ENCODE measurements at places on chromosomes 7 and 10.

- no peak for DNase-seq
These were observed 187.5 kb downstream of the CELF2 start for GRCh38 chr10:11205030-11205772.

DNA sequence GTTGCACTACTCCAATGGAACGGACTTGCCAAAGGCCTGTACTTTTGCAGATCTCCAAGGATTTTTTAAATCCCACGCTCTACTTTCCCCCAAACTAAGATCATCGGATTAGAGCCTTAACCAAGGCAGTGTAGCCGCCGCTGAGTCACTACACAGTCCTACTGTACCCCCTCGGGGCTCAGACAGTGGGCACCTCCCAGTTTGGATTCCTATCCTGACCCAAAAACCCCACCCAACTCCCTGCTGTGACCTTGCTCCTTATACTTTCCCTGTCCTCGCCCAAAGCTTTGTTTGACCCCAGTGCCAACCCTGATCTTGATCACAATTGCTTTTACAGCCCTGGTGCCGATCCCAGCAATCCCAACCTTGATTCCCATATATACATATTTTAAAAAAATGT lies 17.5 kb upstream of the PLAU start:
- no peak for DNase-seq

DNA sequence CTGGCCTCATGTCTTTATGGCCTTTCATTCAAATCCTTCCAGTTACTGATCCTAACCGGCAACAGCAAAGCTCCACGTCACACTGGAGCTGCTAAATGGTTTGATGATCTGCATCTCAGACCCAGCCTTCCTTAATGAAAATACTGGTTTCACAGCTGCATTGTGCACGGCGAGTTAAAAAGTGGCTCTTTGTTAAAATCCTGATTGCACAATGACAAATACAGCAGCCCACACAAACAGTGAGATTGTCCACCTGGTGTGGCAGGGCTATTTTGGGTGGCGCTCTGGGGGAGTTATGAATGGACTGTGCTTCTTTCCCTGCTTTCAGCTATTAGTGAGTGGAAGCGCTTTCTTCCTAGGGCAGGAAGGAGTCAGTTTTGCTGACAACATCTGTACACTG lies 63.4 kb upstream of the C1QL3 start:
- no peak for DNase-seq

GRCh38 chr7:150946421-150947240 lies 31.5 kb downstream of the KCNH2 start:
- DNase-seq: no peak

DNA sequence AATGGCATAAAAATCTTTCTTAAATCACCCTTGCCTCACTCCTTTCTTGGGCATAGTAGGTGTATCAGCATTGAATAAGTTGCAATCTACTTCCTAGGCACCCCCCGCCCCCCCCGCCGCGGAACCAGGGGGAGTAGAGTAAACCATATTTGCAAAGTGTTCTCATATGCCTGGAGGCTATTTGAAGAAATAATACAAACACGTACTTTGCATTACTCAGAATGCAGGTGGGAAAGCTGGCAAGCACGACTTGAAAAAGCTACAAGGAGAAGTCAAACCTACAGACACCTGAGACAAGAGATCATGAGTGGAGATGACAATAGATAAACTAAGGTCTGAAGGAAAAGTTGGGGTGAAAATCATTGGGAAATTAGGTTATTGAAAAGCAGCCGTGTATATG lies 65.6 kb downstream of the POM121L12 start:
- DNase-seq: no peak

- no peak for DNase-seq
These were observed 37.6 kb downstream of the NDUFB2 start for GRCh38 chr7:140734096-140734495.

DNA sequence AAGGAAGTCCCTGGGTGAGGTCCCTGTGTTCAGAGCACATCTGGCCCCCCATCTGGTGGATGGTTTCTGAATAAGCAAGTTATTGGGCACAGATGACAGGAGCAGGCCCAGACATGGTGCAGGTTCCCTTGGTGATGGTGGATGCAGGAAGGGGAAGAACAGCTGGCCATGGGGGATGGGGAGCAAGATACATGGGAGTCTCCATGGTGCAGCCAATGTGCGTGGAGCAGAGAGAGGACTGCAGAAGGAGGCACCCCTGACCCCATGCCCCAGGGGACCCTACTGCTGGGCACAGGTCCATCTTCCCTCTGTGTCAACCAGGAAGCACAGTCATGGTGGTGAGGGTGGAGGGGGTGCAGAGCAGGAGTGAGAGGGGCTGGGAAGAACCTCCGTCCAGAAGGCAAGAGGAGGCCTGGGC lies 43.8 kb upstream of the RABGEF1 start:
- DNase-seq: no peak

- DNase-seq: no peak
These were observed 35.8 kb downstream of the IQUB start for GRCh38 chr7:123498601-123499000.

DNA sequence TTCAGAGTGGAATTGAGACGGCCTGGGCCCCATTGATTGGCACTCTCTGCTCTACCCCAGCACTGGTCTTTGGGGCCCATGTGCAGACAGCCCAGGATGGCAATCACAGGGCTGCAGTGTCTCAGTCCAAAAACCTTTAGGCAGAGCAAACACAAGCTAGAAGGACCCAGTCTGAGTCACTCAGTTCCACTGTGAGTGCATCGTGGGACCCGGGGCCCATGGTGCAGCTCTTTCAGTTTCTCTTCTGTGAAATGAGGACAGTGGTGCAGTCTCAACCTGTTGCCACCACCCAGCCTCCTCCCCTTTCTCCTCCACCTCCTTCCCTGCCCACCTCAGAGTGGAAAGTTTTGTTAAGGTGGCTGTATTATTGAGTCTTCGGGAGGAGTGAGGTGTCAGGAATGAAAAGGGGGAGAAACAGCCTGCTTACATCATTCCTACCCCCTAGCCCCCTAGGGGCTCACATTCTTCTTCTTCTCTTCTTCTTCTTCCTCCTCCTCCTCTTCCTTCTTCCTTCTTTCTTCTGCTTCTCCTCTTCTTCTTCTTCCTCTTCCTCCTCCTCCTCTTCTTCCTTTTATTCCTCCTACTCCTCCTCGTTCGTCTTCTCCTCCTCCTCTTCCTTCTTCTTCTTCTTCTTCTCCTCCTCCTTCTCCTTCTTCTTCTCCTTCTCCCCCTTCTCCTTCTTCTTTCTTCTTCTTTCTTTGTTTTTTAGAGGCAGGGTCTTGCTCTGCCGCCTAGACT lies 19.5 kb upstream of the CARD11 start:
- no peak for DNase-seq

DNA sequence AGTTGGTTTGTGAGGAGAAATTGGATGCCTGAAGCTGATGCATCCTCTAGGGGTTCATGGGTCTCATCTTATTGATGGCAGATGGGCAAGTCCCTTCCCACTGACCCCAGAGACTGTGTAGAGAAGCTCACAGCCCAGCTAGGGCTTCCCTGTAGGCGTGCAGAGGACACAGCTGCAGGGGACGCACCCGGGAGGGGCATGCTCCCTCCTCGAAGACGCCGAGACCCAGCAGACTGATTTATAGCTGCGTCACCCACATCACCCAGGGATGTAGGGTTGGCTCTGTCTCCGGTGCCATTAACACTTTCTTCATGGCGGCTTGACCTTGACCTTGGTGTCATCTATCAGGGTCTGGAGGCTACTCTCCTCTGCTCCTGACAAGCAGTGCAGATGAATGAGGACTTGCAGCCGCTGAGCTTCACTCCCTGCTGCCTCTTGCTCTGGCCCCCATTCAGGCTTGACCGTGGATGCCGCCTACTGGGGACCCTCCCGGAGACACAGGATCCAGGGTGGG lies 549.7 kb downstream of the TCERG1L start:
- no peak for DNase-seq

DNA sequence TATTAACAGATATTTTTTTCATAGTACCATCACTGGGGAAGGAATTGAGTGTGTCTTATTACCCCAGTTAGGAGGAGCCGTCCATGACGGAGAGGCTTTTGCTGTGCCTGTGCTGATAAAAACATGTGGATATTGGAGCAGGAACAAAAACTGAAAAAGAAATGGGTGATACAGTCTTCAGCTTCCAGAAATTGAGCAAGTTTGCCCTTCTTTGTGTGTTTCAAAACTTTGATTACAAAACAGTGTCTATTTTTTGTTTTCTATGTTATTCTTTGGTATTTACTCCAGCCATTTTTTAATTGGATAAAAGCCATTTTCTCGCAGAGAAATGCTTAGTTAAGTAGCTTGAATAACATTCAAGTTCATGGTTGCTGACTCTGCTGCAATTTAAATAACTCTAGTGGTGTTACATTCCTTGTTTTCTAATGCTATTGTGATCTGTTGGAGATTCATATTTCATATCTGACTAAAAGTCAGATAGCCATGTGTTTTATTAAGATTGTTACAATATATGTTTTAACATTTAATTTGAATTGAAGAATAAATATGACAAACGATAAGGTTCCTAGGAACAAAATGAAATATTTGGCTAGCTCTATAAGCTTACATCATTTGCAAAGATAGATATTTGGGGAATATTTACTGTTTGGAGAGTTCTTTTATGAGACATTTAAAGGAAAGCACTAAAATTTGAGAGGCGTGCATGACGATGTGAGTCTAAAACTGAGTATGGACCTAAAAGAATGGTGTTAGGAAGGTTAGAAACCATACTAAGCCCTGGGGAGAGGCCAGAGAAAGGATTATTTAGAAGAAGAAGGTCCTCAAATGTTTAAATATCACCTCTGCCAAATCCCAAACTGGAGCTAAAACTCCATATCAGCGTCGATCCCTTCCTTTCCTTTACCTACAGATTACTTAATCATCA lies 747.3 kb upstream of the CELF2 start:
- DNase-seq: no peak

DNA sequence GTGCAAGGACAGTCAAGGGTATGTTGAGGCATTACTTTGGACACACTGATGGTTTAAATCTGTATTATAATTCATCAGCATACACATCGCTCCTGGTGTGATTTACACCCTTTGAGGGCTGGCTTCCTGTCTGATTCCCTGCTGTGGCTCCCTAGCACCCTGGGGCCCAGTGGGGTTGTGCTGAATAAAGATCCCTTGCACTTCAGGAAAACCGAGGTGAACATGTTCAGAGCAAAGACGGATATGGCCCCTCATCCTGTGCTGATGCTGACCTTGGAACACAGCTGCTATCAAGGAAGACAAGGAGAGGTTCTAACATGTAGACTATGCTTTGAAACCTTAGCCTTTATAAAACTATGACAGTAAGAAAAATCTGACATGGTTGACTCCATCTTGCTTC lies 84.6 kb upstream of the UNC5B start:
- DNase-seq: no peak

DNA sequence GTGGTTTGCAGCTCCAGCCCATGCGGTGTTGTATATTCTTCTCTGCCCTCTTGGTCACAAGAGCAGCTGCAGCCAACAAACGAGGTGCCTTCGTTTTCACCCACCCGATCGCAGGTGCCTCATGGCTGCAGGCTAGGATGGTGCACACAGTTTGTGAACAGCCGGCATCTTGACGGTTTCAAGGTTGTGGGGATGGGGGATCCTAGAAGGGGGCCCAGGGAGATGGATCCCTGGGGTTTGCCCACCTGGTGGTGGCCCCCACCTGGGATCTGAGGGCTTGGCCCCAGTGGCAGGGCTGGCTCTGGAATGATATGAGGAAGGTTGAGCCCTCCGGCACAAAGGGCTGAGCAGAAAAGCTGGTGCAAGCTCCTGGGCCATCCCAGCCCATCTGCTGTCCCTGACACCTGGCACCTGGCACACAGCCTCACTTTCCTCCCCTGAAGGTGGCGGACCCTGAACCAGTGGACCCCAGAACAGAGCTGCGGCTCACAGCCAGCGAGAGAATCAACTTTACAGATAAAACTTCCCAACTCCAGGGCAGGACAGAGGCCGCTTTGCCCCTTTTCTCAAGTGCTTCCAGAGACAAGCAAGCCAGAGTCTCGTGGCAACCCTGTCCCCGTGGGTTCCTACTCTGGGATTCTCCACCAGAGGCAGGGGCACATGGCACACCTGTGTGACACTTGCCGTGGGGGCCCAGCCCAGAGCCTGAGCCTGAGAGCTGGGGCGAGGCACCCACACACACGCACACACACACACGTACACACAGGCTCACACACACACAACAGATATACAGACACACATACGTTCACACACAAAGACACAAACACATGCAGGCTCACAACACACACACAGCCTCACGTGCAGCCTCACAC lies 177.3 kb upstream of the PPP2R2D start:
- no peak for DNase-seq

DNA sequence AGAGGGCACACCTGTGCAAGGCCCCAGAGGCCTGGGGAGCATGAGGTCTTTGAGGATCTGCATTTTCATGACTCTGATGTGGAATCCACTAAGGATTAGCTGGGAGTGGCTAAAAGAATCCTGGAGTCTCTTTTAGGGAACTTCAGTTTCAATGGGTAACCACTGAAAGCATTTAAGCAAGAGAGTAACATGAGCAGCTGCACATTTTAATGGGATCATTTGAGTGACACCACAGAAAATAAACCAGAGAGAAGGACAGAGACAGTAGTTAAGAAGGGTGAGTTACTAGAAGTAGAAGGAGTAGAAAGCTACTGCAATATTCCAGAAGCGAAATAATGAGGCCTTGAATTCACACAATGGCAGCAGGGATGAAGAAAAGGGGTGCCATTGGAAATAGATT lies 5.2 kb downstream of the GOT1 start:
- DNase-seq: no peak

DNA sequence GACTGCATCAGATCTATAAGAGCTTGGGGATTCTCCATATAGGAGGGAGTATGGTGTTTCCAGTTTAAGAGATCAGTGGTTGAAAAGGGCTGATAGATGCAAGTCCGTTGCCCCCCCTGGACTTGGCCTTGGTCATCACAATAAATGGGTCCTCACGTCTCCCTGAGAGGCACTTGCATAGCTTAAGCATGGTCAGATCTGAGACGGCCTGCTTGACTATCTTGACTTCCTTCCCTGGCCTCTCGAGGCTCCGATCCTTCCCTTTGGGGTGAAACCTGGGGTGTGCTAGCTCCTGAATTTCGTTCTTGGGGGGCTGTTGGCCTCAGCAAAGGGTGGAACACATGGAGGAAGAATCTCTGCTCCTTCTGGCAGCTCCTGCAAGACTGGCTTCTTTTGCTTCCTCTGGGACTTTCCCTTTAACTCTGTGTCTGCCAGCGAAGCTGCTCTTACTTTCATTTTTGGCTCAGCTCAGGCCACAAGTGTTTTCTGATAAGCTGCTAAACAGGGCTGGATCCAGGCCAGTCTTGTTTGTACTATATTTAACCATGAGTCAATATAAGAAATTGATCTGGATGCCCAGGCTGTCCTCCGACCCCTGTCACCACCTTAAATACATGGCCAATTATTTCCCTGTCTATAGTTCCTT lies 11.2 kb upstream of the ZNF485 start:
- DNase-seq: no peak

- DNase-seq: no peak
These were observed 368.4 kb downstream of the ARL4A start for GRCh38 chr7:13055732-13056368.

GRCh38 chr10:101019440-101019703 lies 11.6 kb downstream of the PDZD7 start:
- DNase-seq: no peak

GRCh38 chr7:113945018-113945938 lies 26.5 kb upstream of the PPP1R3A start:
- peak; percentile 1 for DNase-seq

- DNase-seq: no peak
These were observed 18.9 kb upstream of the TMEM273 start for GRCh38 chr10:49207113-49207512.
